Ecto neural progenitor cell (in vitro differentiated cells): ENCODE measurements at places on chromosomes 11 and 22.

DNA sequence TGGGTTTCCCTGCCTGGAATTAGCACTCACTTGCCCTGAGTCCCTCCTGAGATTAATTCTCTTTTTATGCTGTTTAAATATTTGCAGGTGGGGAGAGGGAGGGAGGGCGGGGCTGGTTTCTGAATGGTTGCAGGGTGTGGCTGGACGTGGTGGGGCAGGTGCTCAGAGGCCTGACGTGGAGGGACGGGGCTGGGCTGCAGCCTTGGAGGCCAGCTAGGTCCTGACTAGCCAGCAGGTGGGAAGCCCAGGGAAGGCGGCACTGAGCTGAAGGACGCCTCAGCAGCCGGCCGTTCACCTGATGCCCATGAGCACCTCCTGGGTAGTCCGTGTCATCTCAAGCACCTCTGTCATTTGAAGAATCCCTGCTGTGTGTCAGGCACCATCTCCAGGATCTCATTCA, 21.3 kb downstream of the SGSM1 start:
- no peak for DNase-seq

GRCh38 chr22:23248583-23248982, 68.3 kb downstream of the BCR start:
- no peak for DNase-seq

DNA sequence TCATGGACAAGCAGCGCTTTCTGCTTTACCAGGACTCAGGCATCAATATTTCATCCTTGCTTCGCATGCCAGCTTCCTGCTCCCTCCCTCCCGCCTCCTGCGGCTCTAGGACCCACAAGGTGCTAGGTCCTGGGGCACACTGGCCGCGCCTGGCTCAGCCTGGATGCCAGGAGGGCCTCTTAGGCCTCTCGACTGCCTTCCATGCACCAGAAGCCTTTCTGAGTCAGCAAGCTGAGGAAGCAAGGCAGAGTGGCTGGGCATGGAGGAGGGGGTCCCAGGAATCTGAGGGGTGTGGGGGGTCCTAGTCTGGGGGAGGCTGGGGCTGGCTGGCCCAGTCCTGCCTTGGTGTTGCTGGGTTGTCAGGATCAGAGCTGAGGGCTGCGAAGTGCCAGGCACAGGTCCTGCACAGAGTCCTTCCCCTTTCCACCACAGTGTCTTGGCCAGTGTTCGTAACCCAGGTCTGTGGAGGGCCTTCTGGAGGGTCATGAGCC, 61.0 kb upstream of the THY1 start:
- DNase-seq = peak; percentile 42

DNA sequence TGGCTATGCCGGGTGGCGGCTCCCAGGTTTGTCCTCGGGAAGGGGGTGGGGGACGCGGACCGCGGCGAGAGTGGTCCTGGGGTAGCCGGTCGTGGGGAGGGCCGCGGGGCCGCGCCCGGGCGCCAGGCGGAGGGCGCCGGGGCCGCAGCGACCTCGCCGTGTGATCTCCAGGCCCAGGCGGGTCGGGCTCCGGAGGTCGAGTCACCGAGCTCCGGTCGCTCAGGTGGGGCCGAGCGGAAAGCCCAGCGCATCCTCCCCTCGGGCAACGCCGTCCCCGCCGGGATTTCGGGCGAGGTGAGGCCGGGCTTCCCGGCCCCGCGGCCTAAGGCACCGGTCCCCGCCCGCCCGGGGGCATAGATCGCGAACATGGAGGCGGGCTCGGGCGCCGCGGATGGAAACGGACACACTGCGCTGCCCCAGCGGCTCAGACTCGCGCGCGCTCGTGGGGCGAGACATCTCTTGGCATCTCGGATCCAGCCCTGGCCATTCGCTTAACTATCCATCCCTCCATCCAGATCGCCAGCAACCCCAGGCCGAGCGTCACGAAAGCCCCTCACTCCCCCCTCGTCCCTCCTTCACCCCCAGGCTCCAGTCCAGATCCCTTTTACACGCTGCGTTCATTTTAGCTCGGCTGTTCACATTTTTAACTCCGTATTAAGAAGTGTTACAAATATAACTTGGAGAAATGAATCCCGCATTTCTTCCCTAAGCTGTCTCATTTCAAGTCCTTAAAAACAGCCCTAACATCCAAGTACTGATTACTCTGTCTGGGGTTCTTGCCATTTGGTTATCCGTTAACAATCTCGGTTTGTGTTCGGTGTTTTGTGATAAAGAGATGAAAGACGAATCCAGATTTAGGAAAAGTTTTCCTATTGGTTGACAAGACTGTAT, 460 bp downstream of the ZC3H12C start:
- peak; percentile 76 for DNase-seq

DNA sequence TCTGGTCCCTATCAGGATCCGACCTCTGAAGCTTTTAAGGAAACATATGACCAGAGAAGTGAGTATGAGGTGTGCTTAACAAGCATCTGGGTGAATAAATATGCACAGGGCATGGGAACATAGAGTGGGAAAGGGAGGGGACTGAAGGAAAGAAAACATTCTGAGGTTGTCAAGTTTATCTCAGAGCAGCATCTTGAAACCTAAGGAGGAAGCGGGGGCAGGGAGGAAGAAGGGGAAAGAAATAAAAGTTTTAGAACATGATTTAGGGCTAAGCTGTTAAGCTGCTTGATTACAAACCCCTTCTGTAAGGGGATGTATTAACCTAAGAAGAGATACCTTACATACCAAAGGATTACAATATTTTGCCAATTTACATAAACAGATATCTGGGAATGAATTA, 24.0 kb upstream of the SC5D start:
- DNase-seq = no peak

DNA sequence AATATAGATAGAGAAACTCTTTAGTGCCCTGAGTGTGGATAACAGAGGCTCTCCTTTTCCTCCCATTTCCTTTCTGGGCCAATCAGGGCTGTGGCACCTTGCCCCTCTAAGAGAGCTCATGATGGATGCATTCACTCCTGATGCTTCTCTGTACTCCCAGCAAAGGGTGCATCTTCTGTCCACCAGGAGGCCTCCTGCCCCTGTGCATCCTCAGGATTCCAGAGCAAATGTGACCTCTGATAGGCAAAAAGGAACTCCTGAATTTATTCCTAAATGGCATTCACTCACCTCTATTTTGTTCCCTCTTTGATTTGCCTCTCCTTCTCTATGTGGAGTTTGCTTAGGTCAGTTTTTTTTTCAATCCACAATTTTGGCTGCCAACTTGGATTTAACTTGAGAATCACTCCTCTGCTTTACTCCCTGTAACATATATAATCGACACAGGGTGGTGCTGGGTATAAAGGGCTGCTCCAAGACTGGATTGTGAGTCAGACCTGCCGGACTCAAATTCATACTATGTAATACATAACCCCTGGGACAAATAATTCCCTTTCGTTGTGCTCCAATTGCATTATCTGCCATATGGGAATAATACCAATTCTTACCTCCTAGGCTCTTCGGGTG, 1.1 kb upstream of the MRGPRX4 start:
- DNase-seq = peak; percentile 60

- no peak for DNase-seq
Measured at GRCh38 chr11:11311169-11311568, 41.9 kb downstream of the CSNK2A3 start.

DNA sequence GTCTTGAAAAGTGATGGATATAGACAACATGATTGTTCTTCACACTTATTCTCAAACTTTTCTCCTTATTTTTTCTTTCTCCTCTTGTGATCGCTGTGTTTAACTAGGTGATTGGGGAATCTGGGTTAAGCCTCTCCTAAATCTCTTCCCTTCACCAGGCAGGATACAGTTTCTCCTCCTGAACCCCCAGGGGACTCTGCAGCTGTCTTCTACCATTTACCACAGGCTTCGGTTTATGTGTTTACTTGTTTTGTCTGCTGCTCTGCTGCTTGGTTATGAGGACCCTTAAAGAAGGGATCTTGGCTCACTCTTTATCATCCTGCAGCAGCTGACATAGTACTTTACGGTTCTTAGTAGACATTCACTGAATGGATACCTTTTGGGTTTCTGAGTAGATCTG, 124.2 kb downstream of the NCAM1 start:
- DNase-seq = no peak

- DNase-seq = no peak
Measured at GRCh38 chr11:2365571-2366210, 11.4 kb upstream of the CD81 start.

GRCh38 chr11:118247041-118247440, 5.1 kb downstream of the MPZL3 start:
- no peak for DNase-seq

- DNase-seq = no peak
Measured at GRCh38 chr11:62427630-62428233, 8.9 kb downstream of the SCGB1A1 start.

- DNase-seq = no peak
Measured at GRCh38 chr22:39651053-39651996, 80.8 kb downstream of the CACNA1I start.

DNA sequence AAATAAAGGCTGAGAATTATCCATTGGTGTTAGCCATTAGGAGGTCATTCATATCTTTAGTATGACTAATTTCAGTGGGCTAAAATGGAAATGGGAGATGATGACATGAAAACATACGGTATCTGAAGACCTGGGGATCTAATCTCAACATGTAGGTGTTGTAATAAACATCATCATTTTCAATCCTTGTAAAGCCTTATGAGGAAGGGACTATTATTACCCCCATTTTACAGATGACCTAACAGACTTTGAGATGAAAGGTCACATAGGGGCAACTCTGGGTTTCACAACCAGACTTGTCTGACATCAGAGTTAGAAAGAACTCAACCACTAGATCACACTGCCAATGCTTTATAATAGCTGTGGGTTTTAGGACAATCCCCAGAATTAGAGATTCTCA, 34.8 kb upstream of the TMEM135 start:
- DNase-seq = no peak

- DNase-seq = no peak
Measured at GRCh38 chr22:17998913-17999312, 25.4 kb downstream of the MICAL3 start.

- DNase-seq = no peak
Measured at GRCh38 chr11:20351136-20351535, 12.4 kb upstream of the HTATIP2 start.

DNA sequence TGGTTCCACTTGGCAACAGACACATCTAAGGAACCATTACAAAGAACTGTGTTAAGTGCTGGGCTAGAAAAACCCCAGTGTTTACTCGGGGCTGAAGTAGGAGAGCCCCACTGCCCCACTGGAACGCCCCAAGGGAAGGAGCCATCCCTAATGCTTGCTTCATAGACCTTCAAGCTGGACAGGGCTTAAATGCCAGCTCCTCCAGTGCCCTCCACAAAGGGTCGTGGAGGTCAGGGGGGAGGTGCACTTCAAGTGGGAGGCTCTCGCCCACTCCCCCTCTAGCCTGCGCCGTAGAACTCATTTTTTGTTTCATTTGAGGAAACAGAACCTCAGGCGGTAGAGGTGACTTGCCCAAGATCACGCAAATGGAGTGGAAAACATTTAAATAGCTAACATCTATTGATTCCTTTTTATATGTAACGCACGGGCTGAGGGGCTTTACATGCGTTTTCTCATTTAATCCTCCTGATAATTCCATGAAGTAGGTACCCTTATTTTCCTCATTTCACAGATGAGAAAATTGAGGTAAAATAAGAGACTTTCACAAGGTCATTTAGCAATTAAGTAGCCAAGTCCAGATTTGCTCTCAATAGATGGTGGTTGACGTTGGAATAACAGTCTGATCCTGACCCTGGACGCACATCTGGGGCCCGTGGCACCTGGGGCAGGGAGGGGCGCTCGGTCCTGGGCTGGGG, 545 bp upstream of the ZDHHC13 start:
- no peak for DNase-seq

DNA sequence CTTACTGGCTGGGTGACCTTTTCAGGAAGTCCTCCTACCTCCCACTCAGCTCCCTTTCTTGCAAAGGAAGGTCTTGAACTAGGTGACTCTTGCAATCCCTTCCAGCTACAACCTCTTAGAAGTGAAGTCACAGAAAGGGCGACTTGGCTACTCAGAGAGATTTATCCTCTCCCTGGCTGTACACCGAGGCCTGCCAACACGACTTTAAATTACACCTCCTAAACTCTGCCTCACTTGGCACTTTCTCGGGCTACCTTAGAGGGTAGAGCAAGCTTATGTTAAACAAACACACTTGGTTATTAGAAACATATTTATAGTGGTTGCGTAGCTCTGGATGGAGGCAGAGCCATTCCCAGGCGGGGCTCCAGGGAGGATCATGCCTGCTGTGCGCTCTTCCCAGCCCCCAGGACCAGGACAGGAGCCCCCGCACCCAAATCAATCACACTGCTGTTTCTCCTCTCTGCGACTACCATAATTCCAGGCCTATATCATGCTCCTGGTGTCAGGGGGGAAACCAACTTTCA, 358.4 kb downstream of the BUD13 start:
- DNase-seq = no peak

DNA sequence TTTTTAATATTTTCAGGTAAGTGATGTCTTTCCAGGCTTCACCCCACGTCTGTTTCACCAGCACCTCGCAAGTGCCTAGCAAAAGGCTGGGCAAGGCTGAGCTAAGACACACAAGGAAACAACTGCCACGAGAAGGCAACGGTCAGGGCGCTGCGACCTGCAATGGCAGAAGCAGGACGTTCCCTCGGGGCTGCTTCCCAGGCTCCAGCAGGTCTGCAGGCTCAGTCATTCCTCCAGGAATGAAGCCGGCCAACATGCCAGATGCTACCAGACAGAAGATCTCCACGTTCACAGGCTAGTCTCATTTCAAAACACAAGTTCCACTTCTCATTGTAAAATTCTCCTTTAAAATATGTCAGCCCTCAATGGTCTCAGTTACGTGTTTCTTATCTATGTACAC, 45.5 kb downstream of the CELSR1 start:
- no peak for DNase-seq

- DNase-seq = no peak
Measured at GRCh38 chr22:50625131-50625567, 2.8 kb downstream of the ARSA start.

- DNase-seq = no peak
Measured at GRCh38 chr11:81852896-81853295, 880.8 kb downstream of the FAM181B start.

DNA sequence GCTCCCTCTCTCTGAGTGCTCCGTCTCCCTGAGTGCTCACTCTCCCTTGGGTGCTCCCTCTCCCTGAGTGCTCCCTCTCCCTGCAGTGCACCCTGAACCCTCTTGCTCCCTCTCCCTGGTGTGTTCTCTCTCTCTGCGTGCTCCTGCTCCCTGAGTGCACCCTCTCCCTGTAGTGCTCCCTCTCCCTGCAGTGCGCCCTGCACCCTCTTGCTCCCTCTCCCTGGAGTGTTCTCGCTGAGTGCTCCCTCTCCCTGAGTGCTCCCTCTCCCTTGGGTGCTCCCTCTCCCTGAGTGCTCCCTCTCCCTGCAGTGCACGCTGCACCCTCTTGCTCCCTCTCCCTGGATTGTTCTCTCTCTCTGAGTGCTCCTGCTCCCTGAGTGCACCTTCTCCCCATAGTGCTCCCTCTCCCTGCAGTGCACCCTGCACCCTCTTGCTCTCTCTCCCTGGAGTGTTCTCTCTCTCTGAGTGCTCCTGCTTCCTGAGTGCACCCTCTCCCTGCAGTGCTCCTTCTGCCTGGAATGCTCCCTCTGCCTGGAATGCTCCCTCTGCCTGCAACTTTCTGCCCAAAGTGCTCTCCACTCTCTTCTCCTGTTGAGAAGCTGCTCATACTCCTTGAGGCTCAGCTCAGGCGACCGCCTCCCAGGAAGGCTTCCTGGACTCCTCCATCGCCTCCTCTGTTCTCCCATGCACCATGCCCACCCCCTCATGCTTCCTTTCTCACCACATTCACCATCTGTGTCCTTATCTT, 48.4 kb upstream of the WNT7B start:
- no peak for DNase-seq

- DNase-seq = no peak
Measured at GRCh38 chr22:49961005-49961600, 531 bp downstream of the PIM3 start.
